GM23248 (cell line): ENCODE measurements at places on chromosomes 7 and 10. TPM values are rescaled to one million over a fixed set of nuclear protein-coding genes. Genes with fewer than 3 reads are reported as not detected.

UNC5B gene
- total RNA-seq: 6.4 and 6.5 TPM in 2 replicates

MEOX2 gene
- total RNA-seq: not detected in 2 replicates

TMEM236 gene
- 0.11 and 0.13 TPM in 2 replicates for total RNA-seq

PAX2 gene
- not detected in 2 replicates for total RNA-seq

NKX2-3 gene
- total RNA-seq: not detected in 2 replicates

LCOR gene
- total RNA-seq: 9.1 and 12.9 TPM in 2 replicates

DNA sequence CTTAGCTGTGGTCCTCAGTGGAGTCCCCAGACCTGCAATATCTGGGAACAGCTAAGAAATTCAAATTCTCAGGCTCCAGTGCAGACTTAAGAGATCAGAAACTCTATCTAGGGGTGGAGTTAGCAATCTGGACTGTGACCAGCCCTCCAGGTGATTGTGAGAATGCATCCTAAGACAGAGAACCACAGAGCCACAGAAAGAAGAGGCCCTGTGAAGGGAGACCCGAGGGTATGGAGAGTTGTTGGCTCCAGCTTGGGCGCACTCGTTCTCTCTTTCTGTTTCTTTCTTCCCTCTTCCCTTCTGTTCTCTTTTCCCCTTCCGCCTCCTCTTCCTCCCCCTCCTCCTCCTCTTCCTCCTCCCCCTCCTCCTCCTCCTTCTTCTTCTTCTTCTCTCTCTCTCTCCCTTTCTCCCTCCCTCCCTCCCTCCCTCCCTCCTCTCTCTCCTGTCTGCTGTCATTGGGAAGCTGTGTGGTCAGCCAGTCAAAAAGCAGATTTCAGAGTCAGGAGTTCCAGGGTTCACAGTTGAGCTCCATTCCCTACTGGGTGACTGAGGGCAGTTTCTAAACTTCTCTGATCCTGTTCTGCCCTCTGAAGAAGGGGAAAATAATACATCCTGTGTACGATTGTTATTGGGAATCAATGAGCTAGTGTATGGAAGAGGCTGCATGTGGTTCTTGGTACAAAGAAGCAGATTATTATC, 62.1 kb upstream of the STEAP1B start:
- no peaks in the 10 kb centered on the region for H3K36me3 ChIP-seq
- H3K27me3 ChIP-seq: no peaks in the 10 kb centered on the region
- H3K4me3 ChIP-seq: peak overlapping the region; percentile 45
- DNase-seq: peak; percentile 32
- H3K27ac ChIP-seq: peak overlapping the region; percentile 83

DNA sequence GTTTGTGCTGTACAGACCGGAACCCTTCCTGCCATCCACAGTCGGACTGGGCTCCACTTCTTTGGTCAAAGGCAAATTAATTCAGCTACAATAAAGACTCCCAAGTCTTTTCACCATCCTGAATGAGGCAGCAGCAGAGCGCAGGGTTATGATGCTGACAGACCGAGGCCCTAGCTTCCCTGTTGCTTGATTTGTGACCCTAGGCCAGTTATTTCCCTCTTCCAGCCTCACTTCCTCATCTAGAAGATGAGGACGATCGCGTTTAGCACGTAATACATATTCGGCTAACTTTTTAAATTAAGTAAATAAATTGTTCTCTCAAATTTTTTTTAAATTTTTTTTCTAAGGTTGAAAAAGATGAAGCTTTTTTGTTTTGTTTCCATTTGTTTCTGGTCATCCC, 18.1 kb downstream of the ADRB1 start:
- peaks cover 6% of the 10 kb centered on the region for H3K27me3 ChIP-seq
- no peaks in the 10 kb centered on the region for H3K4me1 ChIP-seq
- no peak overlapping the region for H3K27ac ChIP-seq
- no peak for DNase-seq
- no peaks in the 10 kb centered on the region for H3K36me3 ChIP-seq
- no peak overlapping the region for H3K4me3 ChIP-seq

DNA sequence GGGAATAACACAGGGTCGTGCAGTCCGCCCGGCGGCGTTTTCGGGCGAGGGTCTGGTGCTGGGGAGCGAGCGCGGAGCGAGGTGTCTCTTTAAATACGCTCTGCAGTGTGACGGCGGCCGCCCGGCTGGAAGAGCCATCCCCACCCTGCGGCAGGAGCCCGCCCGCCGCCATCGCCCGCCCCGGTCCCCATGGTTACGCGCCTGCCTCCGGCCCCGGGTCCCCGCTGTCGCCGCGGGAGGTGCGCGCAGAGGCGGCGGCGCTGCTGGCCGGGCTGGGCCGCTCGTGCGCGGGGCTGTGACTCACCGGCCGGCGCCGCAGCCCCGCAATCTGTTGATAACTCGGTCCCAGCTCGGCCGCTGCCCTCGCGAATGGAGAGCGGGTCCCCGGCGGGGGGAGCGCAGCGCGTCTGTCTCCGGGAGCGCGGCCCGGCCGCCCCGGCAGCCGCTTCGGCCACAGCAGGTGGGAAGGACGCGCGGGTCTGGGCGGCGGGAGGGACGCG, at the start of gene ADGRA1:
ADGRA1 (plus strand) TSS at position 246 of the 500 bp plus-strand sequence. CDS start 986 bp downstream, outside the sequence.
- no peaks in the 10 kb centered on the region for H3K4me1 ChIP-seq
- H3K36me3 ChIP-seq: no peaks in the 10 kb centered on the region
- H3K27ac ChIP-seq: no peak within 1 kb of the TSS
- peaks cover 62% of the 10 kb centered on the region for H3K27me3 ChIP-seq

- H3K27me3 ChIP-seq: no peaks in the 10 kb centered on the region
- peaks cover 11% of the 10 kb centered on the region for H3K4me1 ChIP-seq
- DNase-seq: peak; percentile 83
- peak overlapping the region; percentile 25; the same call in 1 of the 2 replicates for H3K4me3 ChIP-seq
- H3K36me3 ChIP-seq: no peaks in the 10 kb centered on the region
- H3K27ac ChIP-seq: no peak overlapping the region
Observed at GRCh38 chr7:668139-668931, 58.2 kb upstream of the DNAAF5 start.

GRCh38 chr7:938546-939185, 15.8 kb downstream of the ADAP1 start:
- no peaks in the 10 kb centered on the region for H3K36me3 ChIP-seq
- DNase-seq: no peak
- no peak overlapping the region for H3K27ac ChIP-seq
- H3K4me3 ChIP-seq: no peak overlapping the region
- H3K27me3 ChIP-seq: peaks cover 19% of the 10 kb centered on the region

GRCh38 chr10:106655636-106656035, 508.9 kb downstream of the SORCS1 start:
- no peaks in the 10 kb centered on the region for H3K36me3 ChIP-seq
- no peaks in the 10 kb centered on the region for H3K4me1 ChIP-seq
- H3K4me3 ChIP-seq: no peak overlapping the region
- no peak for DNase-seq
- H3K27ac ChIP-seq: no peak overlapping the region

DNA sequence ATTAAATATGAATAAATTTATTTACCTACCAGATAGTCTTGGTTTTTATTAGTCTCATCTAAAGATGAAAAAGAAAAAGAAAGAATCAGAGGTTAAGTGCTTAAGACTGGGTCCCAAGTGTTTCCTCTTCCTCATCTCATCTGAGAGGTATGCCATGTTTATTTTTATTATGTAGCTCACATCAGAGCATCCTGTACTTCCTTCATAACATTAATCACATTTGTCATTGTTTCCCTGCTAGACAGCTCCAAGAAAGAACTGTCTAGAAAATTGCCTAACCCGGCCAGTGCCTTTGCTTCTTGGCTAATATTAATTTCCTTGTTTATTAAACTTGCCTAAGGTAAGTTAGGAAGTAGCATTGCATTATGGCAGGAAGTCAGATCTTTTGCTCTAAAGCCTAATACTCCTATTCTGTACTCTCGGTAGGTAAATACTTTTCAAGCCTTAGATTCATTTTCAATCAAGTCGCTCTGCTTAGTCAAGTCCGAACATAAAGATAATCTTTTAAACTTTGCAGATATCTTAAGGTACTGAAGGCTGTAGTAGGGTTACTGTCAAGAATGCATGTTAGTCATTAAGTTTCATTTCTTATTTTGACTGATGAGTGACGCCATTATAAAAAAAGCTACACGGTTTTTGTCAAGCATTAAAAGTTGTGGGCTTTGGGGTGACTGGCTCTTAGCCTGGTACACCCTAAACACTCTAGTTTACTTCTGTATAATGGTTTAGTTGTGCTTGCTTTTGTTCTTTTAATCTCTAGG, 47.4 kb downstream of the ZMYND11 start:
- DNase-seq: no peak
- H3K4me3 ChIP-seq: no peak overlapping the region
- no peaks in the 10 kb centered on the region for H3K27me3 ChIP-seq
- peaks cover 5% of the 10 kb centered on the region; the same call in 1 of the 2 replicates for H3K4me1 ChIP-seq

DNA sequence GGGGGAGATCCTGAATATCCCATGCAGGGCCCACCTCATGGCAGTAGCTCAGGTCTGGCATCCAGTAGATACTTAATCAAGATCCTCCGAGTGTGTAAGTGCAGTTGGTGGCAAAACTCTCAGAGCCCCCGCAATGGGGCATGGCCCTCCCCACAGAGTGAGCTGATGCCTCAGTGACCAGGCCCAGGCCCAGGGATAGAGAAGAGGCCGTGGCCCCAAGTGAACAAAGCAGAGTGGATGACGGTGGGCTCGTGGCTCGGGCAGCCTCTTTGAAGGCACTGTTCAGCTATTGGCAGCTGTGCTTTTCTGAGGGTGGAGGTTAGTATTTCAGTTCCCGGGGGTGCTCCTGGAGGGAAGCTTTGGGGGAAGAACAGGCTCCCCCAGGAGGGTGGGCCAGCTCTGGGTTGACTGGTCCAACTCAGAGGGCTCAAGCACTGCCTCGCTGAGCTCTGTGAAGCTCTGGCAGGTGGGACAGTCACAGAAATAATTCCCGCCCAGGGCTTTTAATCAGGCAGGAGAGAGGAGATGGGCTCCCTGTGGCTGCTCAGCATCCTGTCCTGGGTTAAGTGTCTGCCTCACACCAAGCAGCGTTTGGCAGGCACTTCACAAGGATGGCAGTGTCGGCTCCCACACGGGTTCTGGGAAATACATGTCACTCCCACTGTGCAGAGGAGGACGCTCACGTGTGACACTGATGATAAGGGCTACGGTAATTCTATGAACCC, 583.6 kb downstream of the TCERG1L start:
- H3K27ac ChIP-seq: no peak overlapping the region
- H3K4me3 ChIP-seq: no peak overlapping the region
- no peaks in the 10 kb centered on the region for H3K27me3 ChIP-seq
- H3K36me3 ChIP-seq: no peaks in the 10 kb centered on the region

- H3K27ac ChIP-seq: no peak overlapping the region
- no peak for DNase-seq
- no peak overlapping the region for H3K4me3 ChIP-seq
- H3K27me3 ChIP-seq: peaks cover 59% of the 10 kb centered on the region
- H3K4me1 ChIP-seq: no peaks in the 10 kb centered on the region
Observed at GRCh38 chr7:76269895-76270294, 32.6 kb upstream of the HSPB1 start.

GRCh38 chr10:89609833-89610346, 35.2 kb downstream of the PANK1 start:
- no peaks in the 10 kb centered on the region for H3K27me3 ChIP-seq
- no peaks in the 10 kb centered on the region for H3K4me1 ChIP-seq
- peaks cover 5% of the 10 kb centered on the region; the same call in 1 of the 2 replicates for H3K36me3 ChIP-seq
- no peak for DNase-seq

DNA sequence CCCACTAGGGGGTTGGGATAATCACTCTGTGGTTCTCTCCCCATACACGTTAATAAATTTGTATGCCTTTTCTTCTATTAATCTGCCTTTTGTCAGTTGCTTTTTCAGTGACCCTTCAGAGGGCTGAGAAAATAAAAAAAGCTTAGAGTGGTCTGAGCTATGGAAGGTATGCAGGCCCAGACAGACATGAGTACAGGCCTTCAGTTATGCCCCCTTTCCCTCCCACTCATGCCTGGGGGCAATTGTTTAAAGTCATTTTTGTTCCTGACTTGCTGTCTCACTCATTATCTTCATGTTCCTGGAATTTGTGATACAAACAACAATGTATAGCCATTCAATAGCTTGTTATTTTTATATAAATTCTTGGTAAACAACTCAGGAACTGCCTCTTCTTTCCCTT, 170.8 kb downstream of the AKR1D1 start:
- no peak for DNase-seq
- no peaks in the 10 kb centered on the region for H3K27me3 ChIP-seq
- no peak overlapping the region for H3K4me3 ChIP-seq
- no peak overlapping the region for H3K27ac ChIP-seq
- no peaks in the 10 kb centered on the region for H3K36me3 ChIP-seq

DNA sequence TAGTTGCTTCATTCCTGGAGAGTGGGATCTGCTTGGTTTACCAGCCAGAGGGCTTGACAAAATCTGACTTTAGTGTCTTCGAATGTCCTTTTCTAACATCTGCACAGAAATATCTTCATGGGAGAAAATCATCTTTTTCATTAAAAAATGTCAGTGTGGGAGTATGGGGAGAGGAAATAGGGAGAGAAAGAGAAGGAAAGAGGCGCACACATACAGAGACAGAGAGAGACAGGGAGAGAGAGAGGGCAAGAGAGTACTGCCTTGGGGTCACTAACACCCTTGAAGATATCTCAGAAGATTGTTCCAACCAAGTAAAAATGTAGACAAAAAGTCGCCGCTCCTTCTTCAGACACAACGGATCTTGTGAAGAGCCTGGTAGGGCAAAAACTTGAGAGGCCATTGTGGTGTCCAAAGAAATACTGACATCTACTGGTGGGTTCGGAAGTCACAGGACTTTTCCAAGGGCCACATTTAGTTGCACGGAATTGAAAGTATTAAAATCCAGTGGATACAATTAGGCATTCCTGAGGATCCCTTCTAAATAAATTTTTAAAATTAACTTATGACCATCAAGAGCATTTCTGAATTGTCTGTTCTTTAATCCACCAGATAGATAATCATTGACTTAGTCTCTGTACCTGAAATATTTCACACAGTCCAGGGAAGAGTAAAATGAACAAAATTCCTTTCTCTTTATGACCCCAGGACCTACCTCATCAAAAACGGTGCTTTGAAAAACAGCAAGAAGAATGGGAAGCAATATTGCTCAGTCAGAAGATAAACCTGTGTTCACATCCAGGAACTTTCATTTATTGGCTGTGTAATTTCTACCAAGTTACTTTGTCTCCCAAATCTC, 29.7 kb downstream of the VIM start:
- no peaks in the 10 kb centered on the region for H3K27me3 ChIP-seq
- DNase-seq: peak; percentile 87
- H3K4me1 ChIP-seq: peaks cover 21% of the 10 kb centered on the region
- no peaks in the 10 kb centered on the region for H3K36me3 ChIP-seq
- H3K27ac ChIP-seq: peak overlapping the region; percentile 41
